GM23248 (cell line): ENCODE measurements at places on chromosomes 6 and 20. TPM values are rescaled to one million over a fixed set of nuclear protein-coding genes. Genes with fewer than 3 reads are reported as not detected.
A peak's percentile ranks its signal among the peaks of the same experiment; 100 is the strongest.

- H3K36me3 ChIP-seq, result no peaks in the 10 kb centered on the region
- H3K4me3 ChIP-seq, result no peak overlapping the region
- no peak for DNase-seq
- no peaks in the 10 kb centered on the region for H3K27me3 ChIP-seq
- H3K4me1 ChIP-seq, result no peaks in the 10 kb centered on the region
Observed at GRCh38 chr6:55208478-55209458, 34.5 kb downstream of the HCRTR2 start.

GRCh38 chr6:57317060-57317943 lies at the start of gene PRIM2:
Gene PRIM2, plus strand, starts transcription at chr6:57317630. Its CDS starts 816 bp downstream, at chr6:57318446.
- H3K36me3 ChIP-seq, result peaks cover 20% of the 10 kb centered on the region
- peaks cover 59% of the 10 kb centered on the region for H3K4me1 ChIP-seq
- peak within 1 kb of the TSS; percentile 66 for H3K27ac ChIP-seq
- H3K27me3 ChIP-seq, result no peaks in the 10 kb centered on the region
- peak; percentile 91 for DNase-seq

DNA sequence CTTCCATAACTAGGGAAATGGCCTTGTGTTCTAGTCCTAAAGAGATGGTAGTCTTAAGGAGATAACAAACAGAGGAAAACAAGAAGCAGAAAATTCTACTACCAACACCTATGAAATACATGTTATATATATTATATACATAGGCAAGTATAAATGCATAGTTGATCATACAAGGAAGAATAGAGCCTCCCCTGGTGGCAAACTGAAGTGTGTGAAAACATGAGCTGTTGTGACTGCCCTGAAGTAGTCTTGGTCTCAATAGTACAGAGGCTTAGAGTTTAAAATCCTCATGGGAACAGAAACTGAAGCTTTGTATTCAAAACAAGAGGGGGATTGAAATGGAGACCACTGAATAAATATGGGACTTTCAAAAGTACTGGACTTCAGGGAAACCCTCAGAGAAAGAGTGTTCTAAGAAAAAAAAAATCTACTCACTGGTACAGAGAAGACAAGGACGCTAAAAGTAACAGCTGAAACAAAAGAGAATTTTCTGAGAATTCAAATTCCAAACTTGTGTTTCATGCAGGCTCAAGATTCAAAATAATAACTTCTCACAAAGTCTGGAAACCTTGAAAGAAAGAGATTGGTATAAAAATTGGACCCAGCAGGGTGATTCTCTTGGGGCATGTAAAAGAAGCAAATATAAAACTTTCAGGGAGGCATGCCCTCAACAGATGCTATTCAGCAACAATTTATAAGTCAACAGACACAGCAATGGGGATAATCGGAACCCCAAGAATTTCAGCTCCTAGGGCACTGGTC lies 59.7 kb upstream of the SAMD3 start:
- peak overlapping the region; percentile 55 for H3K4me3 ChIP-seq
- DNase-seq, result peak; percentile 60
- 0 out of 2 replicates have a peak, but pooled peaks cover 9% of the 10 kb centered on the region for H3K4me1 ChIP-seq
- H3K27ac ChIP-seq, result peak overlapping the region; percentile 29; the same call in 1 of the 2 replicates
- no peaks in the 10 kb centered on the region for H3K27me3 ChIP-seq

The REM1 gene
- not detected in 2 replicates for total RNA-seq

GRCh38 chr6:169429001-169429400 lies 175.4 kb upstream of the THBS2 start:
- H3K4me3 ChIP-seq, result no peak overlapping the region
- H3K27ac ChIP-seq, result no peak overlapping the region
- H3K27me3 ChIP-seq, result no peaks in the 10 kb centered on the region
- no peaks in the 10 kb centered on the region for H3K36me3 ChIP-seq
- peaks cover 13% of the 10 kb centered on the region for H3K4me1 ChIP-seq

DNA sequence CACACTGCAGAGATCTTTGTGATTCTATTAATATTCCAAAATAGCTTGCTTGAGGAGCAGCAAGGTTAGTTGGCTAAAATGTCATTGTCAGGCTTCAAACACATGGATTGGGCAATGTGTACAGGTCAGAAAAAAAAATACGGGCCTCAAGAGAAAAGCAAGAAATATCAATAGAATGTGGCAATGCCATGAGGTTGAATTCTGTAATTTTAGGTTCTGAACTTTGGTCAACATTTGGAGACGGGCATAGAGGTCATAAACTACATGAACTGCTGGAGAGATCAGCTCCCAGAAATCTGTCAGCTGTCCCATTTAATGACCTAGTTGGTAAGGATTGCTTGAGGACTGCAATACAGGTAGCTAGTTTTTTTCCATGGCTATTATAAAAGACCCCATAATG lies 445.8 kb downstream of the HTR1B start:
- no peaks in the 10 kb centered on the region for H3K4me1 ChIP-seq
- DNase-seq, result no peak
- H3K27ac ChIP-seq, result no peak overlapping the region
- no peaks in the 10 kb centered on the region for H3K36me3 ChIP-seq
- no peak overlapping the region for H3K4me3 ChIP-seq
- no peaks in the 10 kb centered on the region for H3K27me3 ChIP-seq

- H3K4me3 ChIP-seq, result no peak overlapping the region
- H3K27ac ChIP-seq, result no peak overlapping the region
- no peaks in the 10 kb centered on the region for H3K4me1 ChIP-seq
Observed at GRCh38 chr6:8279041-8279805, 156.1 kb downstream of the SLC35B3 start.

The FAM209B gene
- total RNA-seq, result not detected in 2 replicates

- H3K27me3 ChIP-seq, result no peaks in the 10 kb centered on the region
- H3K4me3 ChIP-seq, result no peak overlapping the region
- H3K4me1 ChIP-seq, result no peaks in the 10 kb centered on the region
- no peaks in the 10 kb centered on the region for H3K36me3 ChIP-seq
- DNase-seq, result no peak
- H3K27ac ChIP-seq, result no peak overlapping the region
Observed at GRCh38 chr6:124475176-124475575, 487.1 kb upstream of the RNF217 start.

The SIRPG gene
- total RNA-seq, result not detected in 2 replicates

DNA sequence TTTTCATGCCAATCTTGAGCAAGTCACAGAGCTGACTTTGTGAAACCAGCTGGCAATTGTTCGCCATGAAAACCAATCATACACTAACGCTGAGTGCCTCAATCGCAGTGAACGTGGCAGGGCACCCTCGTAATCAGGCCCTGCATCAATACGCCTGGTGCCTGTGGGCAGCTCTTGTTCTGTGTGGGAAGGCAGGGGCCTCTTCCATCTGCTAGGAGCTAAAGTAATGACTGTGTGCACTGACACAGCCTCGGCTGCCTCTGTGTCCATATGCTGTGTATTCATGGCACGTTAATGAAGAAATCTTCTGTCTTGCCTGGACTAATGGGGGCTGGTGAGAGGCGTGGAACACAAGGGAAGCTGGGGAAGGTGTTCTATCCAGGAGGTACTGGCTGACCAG lies 27.8 kb upstream of the SYNDIG1 start:
- H3K4me1 ChIP-seq, result no peaks in the 10 kb centered on the region
- H3K4me3 ChIP-seq, result no peak overlapping the region
- no peaks in the 10 kb centered on the region for H3K36me3 ChIP-seq
- H3K27ac ChIP-seq, result no peak overlapping the region
- DNase-seq, result no peak

DNA sequence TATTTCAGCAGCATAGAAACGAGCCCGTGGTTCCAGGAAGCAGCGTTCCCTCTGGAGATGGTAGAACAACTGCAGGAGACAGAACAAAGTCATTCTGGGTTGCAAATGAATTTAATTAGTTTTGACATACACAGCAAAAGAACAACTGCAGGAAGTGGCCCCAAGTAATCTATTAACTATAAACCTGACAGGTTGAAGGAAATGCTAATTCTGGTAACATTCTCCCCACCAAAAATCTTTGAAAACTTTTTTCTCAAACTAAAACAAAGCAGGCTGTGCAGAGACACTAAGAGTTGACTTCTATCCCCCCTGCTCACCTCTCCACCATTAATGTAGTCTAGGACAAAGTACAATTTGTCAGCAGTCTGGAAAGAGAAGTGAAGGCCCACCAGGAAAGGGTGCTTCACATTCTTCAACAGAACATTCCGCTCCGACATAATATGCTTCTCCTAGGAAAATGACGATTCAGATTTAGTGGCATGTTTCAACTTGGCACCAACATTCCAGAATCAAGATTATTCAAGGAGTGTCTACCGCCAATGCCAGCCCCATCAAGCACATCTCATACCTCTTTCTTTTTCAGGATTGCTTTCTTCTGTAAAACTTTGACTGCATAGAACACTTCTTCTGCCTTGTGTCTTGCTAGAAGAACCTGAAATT lies 120.4 kb upstream of the SLC2A12 start:
- H3K27me3 ChIP-seq, result no peaks in the 10 kb centered on the region
- peak overlapping the region; percentile 92 for H3K27ac ChIP-seq
- H3K36me3 ChIP-seq, result peaks cover 54% of the 10 kb centered on the region
- peak; percentile 17 for DNase-seq
- peak overlapping the region; percentile 99 for H3K4me3 ChIP-seq
- H3K4me1 ChIP-seq, result peaks cover 41% of the 10 kb centered on the region

DNA sequence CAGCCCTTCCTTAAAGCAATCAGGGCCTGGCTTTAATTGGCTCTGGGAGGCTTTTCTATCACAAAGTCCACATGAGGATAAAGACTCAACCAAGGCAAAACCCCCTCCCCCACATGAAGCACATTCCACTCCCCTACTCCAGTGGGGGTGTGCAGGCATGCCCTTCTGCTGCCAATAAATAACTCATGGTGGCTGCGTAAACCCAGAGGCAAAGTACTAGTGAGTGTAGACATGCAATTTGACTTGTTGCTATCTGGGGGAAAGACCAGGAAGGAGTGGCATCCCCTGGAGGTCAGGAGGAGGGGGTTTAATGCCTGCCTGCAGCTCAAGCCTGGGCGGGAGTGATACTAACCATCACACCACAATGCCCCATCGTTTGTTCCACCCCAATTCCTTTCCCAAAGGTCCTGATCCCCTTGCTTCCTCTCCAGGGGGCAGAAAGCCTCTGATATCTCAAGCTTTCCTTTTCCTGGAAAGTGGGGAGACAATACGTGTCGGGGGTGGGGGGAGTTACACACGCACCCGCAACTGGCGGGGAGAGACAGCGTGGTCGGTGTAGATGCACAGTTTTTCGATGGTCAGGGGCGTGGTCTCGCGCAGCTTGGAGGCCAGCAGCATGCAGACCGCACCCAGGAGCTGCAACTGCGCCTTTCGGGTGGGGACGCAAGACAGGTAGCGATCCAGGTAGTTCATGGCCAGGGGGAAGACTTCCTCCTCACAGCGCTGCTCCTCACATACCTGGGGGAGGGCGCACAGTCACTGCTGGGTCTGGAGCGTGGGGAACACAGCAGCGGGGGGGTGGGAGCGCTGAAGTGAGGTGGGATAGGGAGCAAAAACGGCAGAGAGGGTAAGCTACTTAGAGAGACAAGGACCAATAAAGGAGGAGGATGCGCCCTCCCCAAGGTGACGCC lies 1.5 kb downstream of the CCND3 start:
- H3K27me3 ChIP-seq, result no peaks in the 10 kb centered on the region
- DNase-seq, result peak; percentile 56
- peaks cover 7% of the 10 kb centered on the region; the same call in 1 of the 2 replicates for H3K36me3 ChIP-seq
- H3K4me3 ChIP-seq, result peak overlapping the region; percentile 99
- peak overlapping the region; percentile 61 for H3K27ac ChIP-seq

- no peaks in the 10 kb centered on the region for H3K36me3 ChIP-seq
- no peaks in the 10 kb centered on the region for H3K4me1 ChIP-seq
- H3K4me3 ChIP-seq, result no peak overlapping the region
- DNase-seq, result no peak
- H3K27me3 ChIP-seq, result no peaks in the 10 kb centered on the region
- no peak overlapping the region for H3K27ac ChIP-seq
Observed at GRCh38 chr6:139325125-139325524, 33.3 kb upstream of the TXLNB start.
